ENCODE measurements at places on chromosomes 12 and 14.

GRCh38 chr12:2212537-2212936 is 159.8 kb downstream of the CACNA1C start:
- DNase-seq, result no peak

GRCh38 chr12:98770230-98770629 is 125.1 kb downstream of the APAF1 start:
- DNase-seq, result no peak

GRCh38 chr14:34347683-34348082 is 114.4 kb downstream of the SPTSSA start:
- no peak for DNase-seq

- no peak for DNase-seq
These were observed 4.0 kb upstream of the GEMIN2 start for GRCh38 chr14:39109893-39110715.

GRCh38 chr12:105368047-105368646 is 37.7 kb downstream of the C12orf75 start:
- DNase-seq, result no peak

DNA sequence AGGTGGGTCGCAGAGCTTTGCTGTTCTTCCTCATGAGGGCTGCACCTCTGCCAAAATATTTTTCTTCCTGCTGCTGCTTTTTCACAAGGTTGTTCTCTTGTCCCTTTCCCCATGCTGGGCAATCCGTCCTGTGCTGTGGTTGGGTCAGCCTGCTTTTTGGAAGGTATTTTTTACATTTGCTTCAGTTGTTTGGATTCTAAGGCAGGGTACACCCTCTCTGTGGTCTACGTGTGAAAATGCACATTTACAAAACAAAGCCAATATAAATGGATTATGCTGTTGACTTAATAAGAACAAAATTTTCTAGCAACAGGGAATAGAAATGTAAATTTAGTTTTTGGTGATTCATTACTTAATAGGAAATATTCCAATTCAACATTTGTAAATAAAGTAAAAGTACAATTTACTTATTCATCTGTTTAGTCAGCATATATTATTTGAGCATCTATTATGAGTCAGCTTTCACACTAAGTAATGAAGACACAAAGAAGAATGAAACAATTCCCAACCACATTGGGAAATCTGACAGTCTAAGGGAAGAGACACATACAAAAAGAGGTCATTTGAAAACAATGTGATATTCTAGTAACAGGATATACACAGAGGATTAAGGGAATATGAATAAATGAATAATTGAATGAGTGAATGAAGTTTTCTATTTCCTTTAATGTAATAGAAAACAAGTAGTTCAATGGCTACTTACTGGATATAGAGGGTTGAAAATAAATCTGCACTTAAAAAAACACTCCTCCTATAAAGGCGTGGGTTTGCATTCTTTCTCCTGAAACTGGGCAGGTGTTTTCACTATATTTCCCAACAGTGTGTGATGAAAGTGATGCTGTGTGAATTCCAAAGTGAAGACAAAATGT is 94.6 kb upstream of the PRICKLE1 start:
- DNase-seq, result no peak

GRCh38 chr12:46517579-46517962 is 145.0 kb upstream of the SLC38A2 start:
- no peak for DNase-seq

- no peak for DNase-seq
These were observed 501.6 kb downstream of the VRK1 start for GRCh38 chr14:97298736-97299135.

DNA sequence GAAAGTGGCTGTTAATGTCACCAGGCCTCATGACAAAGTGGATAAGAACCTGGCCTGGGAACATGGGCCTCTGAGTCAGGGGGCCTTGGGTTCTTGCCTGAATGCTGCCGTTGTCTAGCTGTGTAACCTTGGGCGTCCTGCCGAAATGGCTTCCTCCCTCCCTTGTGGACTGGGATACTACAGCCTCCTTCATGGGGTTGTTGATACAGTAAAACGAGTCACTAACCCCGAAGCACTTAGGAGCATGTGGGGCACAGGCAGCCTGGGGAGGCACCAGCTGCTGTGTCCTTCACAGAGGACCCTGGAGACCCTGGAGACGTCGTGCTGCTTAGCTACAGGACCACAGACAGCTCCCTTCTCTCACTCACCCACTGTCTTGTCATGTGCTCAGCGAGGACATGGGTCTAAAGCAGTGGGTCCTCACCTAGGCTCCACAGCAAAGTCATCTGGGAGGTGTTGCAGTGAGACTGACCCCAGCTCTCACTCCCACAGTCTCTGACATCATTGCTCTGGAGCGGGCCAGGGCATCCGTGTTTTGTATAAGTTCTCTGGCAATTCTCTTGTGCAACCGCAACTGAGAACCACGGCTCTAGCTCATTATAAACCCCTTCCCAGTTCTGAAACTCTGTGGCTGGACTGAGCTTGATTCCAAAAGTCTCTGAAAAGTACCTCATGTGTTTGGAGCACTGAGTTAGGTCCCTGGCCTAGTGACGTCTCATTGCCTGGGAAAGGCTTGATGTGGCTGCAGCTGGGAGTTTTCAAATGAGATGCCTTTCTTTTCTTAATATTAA is 42.1 kb downstream of the SERPINA3 start:
- DNase-seq, result no peak

DNA sequence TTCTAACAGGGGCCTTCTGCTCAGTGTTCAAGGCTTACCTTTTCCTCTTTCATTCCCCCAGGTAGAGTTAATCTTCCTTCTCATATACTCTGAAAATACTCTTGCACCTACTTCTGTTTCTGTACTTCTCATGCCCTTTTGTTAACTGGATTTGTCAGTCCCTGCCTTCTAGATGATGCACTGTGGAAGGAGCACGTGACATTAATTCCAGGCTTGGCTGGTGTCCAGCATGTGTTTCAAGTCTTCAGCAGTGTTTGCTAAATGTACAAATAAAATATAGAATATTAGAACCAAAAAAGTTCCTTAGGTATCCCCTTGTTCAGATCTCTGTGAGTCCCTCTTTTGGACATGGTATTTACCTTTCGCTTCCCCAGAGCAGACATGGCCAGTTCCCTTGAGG is 27.9 kb upstream of the EVL start:
- no peak for DNase-seq

GRCh38 chr14:88910386-88910785 is 85.9 kb downstream of the TTC8 start:
- no peak for DNase-seq

GRCh38 chr12:12068751-12069150 is 2.0 kb upstream of the BCL2L14 start:
- no peak for DNase-seq
